ENCODE measurements at places on chromosomes 3 and 15. TPM values are rescaled to one million over a fixed set of nuclear protein-coding genes. Genes with fewer than 3 reads are reported as not detected.

GRCh38 chr3:178948546-178948945 is 123.1 kb downstream of the ZMAT3 start:
- no peak for DNase-seq

GRCh38 chr3:37816271-37816670 is 45.4 kb upstream of the CTDSPL start:
- no peak for DNase-seq

- DNase-seq = no peak
Measured at GRCh38 chr15:51888593-51889195, 59.2 kb downstream of the TMOD3 start.

Gene ZXDC
- total RNA-seq = 58.6 TPM

Gene PDE8A
- 38.0 TPM for total RNA-seq

DNA sequence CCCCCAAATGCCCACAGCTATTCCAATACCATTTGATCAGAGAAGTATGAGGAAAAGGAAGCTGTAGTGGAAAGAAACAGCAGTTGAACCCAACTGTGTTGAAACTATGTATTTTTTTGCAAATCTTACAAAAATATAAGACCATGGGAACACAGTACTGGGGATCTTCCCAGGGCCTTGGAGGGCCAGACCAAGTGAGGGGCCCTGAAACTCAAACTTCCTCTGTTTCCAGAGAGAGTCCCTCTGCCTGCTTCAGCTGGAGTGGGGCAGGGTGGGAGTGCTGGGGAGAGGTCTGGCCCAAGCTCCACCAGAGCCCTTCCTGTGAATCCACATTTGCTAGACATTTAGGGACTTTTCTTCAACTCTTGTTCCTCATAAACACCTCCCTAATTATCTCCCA is 263.9 kb downstream of the CHST2 start:
- no peak for DNase-seq

- peak; percentile 30 for DNase-seq
Measured at GRCh38 chr15:85044251-85044853, 62.7 kb downstream of the PDE8A start.

DNA sequence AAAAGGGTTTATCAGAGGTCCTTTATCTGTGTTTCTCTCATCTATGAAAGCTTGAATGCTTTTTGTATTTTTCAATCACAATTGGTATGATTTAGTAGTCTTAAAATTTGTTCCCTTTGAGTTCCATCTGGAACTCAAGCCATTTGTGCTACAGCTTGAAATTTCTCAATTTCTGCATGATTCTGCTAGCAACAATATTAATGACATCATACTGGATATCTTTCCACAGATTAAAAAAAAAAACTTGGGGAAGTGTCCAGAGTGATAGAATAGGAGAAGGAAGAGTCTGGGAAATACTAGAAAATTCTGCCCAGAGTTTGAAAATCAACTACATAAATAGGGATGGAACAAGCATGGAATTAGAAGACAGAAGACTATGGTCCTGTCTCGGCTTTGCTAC is 9.3 kb upstream of the FBN1 start:
- DNase-seq = no peak

GRCh38 chr3:15815696-15816095 is 17.9 kb upstream of the ANKRD28 start:
- DNase-seq = no peak

Measured in thyroid gland (tissue), 4 donors.